GM19239 (cell line): ENCODE measurements at places on chromosomes 7 and 10.

- no peak for DNase-seq
These were observed 1138.5 kb upstream of the PHF14 start for GRCh38 chr7:9835199-9835598.

GRCh38 chr7:139749545-139749944 lies 28.3 kb downstream of the HIPK2 start:
- DNase-seq, result no peak

GRCh38 chr7:105149827-105150226 lies 135.8 kb downstream of the KMT2E start:
- no peak for DNase-seq

DNA sequence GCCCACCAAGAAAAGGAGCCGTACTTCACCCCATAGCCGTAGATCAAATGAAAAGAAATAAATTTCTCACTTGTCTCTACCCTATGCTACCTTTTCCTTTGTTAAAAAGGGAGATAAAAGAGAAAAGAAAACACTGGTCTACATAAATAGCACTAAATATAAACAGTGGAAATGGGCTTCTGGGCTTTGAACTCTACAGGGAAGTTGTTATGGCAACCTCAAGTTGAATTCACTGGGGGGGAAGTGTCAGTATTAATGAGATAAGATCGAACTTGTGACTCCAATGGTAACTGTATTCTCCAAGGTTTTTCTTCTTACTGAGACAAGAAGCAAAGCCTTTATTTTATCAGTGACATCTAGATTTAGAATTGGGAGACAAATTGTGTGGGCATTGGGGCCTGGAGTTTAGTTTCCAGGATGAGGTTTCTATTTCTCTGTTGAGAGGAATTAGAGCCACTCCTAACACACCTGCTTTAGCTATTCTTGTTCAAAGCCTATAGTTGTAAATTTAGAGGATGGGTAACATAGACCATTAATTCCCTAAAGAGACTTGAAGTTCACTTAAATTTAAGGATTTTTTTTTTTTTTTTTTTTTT lies 604.3 kb upstream of the GALNT17 start:
- DNase-seq, result no peak

GRCh38 chr10:21213381-21213780 lies 312.1 kb downstream of the SKIDA1 start:
- DNase-seq, result no peak

DNA sequence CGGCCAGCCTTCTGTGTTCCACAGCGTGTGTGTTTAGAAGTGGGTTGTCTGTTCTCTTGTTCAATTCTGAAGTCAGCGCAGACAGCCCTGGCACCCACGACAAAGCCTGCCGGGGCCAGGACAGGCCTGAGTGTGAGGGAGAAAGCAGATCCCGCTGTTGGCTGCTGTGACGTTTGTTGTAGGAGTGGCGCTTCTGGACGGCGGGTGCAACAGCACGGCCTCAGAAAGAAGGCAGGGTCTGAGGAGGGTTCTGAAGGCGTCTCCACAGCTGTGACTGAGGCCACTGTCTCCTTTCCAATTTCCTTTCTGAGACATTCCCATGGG lies 76.2 kb downstream of the VIPR2 start:
- DNase-seq, result no peak

- no peak for DNase-seq
These were observed 65.8 kb upstream of the SKAP2 start for GRCh38 chr7:26930201-26930600.

DNA sequence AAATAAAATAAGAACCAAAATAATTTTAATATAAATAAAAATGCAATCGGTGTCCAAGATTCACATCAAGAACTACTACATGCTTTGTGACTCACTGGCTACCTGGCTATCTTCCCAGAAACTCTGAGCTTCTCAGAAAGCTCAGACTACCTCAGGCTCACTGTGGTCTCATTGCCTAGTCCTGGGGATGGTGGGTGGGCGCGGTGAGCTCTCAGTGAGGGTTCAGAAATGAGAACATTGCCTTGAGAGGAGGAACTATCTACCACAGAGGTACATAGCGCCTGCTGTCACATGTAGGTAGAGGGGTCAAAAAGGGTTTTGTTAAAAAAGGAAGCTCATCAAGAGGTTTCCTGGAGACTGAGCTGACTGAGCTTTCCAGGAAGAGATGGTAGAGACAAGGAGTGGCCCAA lies 108.0 kb downstream of the WDFY4 start:
- DNase-seq, result no peak

DNA sequence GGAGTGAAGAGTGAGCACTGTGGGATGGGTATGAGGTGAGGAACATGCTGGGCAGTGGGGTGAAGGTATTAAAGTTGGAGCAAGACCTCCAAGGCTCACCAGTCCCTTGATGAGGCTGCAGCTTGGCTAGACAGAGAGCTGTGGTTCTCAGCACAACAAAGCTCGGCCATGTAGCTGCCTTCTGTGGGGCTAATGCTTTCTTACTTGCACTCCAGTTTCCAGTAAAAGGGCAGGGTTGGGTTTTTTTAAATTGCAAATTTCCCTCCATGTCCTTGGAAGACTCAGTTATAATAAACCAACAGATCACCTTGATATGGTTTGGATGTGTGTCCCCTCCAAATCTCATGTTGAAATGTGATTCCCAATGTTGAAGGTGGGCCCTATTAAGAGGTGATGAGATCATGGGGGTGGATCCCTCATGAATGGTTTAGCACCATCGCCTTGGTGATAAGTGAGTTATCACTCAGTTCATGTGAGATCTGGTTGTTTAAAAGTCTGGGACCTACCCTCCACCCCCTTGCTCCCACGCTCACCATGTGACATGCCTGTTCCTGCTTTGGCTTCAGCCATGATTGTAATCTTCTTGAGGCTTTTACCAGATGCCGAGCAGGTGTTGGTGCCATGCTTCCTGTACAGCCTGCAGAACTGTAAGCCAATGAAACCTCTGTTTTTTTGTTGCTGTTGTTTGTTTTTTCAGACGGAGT lies 55.9 kb downstream of the ATXN7L1 start:
- DNase-seq, result no peak

- DNase-seq, result no peak
These were observed 83.5 kb downstream of the ADK start for GRCh38 chr10:74234569-74234968.

DNA sequence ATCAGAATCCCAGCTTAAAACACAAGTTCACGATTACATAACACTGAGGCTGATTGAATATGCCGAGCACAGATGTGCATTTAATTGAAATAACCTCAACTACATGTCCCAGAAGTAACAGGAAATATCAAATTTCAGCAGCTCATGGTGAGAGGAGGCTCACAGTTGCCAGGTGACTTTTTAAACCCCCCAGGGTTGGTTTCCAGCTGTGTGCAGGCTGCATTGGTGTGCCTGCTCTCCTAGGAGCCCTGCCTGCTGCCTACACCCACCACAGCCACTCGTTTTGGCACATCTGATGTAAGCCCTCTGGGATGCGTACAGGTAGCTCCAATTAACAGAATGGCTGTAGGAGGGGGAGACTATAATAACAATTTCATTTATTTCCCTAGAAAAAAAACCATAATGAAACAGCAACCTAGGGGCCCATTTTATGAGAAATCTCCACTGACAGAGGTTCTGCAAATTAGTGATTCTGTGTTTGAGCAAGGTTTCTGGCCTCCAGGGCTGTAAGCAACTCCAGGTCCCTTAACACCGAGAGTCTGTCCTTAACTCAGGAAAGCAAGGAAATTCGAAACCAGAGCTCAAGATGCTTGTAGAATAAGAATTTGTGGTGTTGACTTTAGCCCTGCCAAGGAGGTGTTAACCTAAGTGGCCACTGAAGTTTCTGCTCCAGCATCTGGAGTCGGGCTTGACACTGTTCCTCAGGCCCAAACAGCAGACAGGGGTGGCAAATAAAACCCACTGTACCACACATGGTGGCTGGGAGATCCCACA lies 161.9 kb downstream of the BMPER start:
- no peak for DNase-seq

DNA sequence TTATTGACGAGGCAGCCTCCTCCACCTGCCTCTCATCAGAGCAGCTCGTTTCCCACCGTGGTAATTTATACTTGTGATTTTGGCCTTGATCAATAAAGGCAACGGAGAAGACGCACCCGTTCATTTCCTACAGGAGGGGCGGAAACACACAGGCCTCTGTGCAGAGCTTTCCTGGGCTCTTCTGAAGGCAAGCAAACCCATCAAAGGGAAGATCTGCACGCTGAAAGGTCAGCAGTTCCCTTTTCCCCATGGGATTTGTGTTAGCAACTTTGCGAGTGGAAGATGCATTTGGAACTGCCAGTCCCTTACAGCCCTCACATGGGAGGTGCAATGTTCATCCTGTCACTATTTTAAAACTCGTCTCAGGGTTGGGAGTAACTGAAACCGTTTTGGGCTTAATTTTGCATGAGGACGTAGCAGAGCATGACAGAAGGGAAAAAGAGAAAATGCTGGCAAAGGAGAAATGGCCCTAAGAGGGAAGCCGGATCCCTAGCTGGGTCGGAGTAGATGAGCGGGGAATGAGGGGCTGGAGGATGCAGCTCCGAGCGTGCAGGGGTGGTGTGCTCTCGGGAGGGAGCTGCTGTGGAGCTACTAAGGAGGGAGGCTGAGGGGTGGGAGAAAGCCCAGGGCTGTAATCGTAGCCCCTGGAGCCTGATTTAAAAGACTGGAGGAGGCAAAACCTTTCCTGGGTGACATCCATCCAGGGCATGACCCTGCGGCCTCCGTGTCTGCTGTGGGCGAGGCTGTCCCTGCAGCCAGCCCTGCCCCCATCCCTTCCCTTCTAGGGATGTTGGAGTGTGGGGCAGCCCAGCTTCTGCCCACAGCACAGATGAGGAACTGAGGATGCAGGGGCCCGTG lies 111.1 kb upstream of the FAM20C start:
- no peak for DNase-seq

GRCh38 chr10:60235001-60235400 lies 154.7 kb downstream of the ANK3 start:
- DNase-seq, result no peak
